Stimulated activated CD4-positive, alpha-beta T cell treated with anti-CD3 and anti-CD28 coated beads, Interleukin-1b, Interleukin-23, amount 100 ng/mL, for 1 hour (primary cell): ENCODE measurements at places on chromosomes 2 and 18.

- DNase-seq, result no peak
Observed at GRCh38 chr2:3126911-3127621, 250.6 kb downstream of the EIPR1 start.

DNA sequence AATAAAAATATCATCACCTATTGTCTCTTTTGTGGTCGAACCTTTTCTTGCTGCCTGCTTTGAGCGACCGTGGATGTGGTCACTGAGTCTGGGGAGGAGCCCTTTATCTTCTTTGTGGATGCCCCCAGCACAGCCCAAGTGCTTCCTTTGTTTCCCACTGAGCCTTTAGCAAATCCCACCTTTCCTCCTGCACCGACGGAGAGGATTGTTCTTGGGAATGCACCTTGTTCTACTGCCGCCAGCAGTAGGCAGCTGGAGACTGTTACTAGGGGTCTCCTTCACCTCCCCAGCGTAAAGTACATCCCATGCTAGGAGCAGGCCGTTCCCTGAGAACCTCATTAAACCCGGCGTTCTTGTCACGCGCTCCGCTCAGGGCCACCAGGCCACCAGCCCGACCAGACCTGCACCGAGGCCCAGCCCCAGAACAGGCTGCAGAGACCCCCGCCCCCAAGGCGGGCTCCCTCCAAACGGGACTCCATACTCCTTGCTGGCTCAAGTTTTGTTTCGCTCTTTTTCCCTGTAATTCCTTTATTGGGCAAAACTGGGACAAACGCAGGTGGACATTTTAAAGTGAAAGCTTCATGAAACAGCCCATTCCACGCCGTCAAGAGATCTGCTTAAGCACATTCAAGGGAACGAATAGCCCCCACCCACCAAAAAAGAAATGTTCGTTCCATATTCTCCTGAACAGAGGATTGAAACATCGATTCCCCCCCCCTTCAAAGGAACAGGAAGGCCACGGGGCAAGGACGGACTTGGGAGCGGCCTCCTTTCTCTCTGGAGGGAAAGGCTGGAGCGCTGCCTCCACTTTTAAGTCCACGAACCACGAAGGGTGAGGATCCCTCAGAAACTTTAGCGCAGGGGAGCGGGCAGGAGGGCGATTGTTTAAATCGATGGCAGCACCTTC is 1.1 kb upstream of the MAT2A start:
- no peak for DNase-seq

- DNase-seq, result no peak
Observed at GRCh38 chr2:17791121-17791816, 25.0 kb upstream of the MSGN1 start.

GRCh38 chr18:76054156-76054555 is 440.9 kb downstream of the ZNF516 start:
- no peak for DNase-seq

DNA sequence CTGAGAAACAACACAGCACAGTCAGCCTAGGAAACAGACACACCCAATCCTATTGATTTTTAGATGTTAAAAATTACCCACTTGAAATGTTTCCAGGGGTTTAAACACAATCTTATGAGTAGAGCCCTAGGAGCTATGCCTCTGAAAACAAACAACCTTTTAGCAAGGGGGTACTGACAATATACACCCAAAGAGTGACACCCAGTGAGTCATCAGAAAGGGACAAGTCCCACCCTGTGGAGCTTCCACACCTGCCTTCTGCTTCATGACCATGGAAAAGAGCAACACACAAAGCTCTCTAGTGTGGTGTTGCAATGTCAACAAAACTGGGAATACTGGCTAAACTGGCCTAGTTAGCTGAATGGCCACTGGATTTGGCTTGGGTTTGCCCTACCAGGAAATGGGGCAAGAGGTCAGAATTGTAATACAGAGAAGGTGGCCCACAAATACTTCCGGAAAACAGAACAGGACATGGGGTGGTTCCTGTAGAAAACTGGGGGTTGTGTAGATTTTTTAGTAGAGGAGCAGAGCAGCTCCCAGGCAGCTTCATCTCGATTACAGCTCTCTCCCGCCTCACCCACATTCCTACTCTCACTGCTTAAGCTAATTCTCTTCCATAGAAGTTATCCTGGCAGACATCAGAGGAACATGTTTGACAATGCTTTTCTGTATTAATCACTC is 98.2 kb downstream of the GAREM1 start:
- no peak for DNase-seq

DNA sequence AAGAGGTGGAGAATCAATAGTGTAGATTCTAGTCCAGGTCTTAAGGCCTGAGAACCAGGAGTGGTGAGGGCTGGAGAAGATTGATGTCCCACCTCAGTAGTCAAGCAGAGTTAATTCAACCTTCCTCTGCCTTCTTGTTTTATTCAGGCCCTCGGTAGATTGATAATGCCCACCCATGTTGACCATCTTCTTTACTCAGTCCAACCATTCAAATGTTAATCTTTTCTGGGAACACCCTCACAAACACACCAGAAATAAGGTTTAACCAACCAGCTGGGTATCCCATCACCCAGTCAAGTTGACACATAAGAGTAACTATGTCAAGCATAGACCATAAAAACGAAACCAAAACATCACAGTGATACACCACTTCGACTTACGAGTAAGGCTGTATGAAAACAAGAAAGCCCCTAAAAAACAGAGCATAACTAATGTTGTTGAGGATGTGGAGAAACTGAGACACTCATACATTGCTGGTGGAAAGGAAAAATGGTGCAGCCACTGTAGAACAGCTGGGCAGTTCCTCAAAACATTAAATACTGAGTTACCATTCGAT is 57.5 kb downstream of the SLC35F5 start:
- DNase-seq, result no peak

GRCh38 chr2:206836722-206837121 is 71.3 kb downstream of the FASTKD2 start:
- DNase-seq, result no peak

DNA sequence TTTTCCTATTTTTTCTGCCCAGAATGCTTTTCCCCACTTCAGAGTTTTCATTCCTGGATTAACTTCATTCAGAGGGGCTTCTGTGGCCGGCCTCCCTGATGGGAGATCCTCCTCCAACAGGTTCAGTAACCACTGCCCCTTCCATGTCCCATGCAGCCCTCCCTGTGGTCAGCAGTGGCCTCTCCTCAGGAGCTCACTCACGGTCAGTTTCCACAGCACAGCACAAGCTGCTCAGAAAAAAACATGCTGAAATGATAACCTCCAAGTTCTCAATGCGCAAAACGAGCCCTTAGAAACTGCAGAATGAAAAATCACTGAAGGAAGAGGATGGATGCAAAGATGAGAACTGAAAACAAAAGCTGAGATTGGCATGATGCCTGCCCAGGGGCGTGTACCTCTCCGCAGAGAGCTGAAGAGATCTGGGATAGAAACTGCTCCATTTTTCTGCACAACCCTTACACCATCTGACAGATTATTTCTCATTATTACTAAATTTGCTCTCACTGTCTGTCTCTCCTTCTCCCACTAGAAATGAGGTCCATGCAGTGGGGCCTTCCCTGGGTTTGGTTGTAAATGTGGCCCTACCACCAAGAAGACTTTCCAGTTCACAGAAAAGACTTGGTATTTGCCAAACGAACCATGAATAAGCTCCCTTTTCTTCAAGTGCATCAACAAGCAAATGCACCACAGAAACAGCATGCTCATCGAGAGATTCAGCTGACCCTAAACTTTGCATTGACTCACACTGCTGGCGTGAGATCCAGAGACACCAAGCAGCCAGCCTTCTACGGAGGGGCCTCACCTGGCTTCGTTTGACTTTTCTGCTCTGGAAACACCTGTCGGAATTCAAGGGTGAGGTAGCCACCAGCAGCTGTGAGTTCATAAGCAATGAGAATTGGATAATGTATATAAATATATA is 51.5 kb downstream of the TMEM18 start:
- DNase-seq, result no peak

DNA sequence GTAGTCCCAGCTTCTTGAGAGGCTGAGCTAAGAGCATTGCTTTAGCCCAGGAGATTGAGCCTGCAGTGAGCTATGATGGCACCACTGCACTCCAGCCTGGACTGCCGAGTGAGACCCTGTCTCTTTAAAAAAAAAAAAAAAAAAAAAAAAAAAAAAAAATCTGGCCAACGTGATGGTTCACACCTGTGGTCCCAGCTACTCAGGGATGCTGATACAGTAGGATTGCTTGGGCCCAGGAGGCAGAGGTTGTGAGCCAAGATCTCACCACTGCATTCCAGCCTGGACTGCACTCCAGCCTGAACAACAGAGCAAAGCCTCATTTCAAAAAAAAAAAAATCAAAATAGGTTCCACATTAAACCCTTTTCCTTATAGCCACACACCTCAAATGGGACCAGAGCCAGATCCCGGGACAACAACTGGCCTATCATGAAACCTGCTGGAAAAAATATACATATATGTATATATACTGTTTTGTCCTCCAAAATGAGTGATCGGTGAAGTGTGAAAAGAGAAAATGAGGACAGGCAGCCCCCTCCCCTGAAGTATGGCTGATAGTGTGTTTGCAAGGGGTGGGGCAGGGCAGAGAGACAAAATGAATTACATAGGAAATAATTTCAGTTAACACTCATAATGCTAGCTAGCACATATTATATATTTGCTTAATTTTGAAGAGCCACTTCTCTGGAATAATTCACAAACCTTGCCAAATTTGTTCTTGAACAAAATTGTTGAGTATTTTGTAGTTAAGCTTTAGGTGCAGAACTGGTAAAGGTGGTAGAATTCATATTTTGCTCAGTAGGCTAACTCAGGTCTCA is 22.9 kb downstream of the MAPRE2 start:
- DNase-seq, result no peak

- DNase-seq, result no peak
Observed at GRCh38 chr2:203741566-203741965, 35.1 kb downstream of the CD28 start.

- no peak for DNase-seq
Observed at GRCh38 chr2:1585635-1586034, 158.7 kb downstream of the PXDN start.

DNA sequence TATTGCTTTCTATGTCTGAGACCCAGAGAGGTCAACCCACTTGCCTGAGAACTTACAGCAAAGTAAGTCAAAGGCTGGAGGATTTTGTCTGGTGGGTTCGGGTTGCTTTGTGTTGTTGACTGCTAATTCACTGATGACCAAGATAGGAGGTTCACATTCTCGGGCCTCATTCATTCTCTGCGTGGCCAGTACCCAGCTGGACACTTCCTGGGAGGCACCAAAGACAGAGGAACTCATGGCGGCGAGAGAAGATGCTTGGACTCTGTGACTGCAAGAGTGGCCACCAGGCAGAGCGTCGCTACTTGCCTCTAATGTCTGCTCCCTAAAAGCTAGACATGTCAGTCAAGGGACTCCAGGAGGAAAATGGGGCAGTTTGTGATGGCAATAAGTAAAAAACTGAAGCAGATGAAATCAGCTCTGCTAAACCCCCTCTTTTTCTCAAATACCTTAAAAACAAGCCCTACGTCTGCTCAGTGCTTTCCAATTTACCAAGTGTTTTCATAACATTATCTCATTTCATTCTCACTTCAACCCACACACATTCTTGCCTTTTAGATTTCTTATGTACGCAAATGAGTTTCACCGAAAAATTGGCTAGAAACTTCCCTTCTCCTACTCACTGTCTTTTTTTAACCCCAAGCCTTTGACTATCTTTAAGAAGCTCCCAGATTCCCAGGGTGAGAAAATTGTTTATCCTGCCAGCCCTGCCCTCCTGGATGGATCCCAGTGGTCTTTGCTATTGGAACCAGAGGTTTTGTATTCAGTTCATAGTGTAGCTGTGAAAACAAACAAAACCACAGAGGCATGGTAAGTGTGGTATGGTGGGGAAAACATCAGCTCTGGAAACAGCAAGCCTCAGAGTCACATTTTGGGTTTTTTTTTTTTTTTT is 4.9 kb upstream of the LBH start:
- no peak for DNase-seq

DNA sequence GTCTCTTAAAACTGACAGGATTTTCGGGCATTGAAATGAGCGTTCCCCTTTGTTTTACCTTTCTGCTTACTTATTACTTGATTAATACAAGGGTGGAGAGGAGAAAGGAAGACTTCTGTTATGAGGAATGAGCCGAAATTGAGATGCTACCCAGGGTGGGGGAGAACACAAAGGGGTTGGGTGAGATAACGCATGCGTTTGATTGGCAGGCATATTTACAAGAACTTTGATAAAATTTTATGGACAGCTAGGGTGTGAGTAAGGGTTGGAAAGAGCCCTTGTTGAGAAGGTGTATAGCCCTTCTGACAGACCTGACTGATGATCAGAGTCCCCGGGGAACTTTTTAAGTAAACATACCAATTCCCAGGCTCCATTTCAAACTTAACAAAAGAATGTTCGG is 1.8 kb downstream of the RNF138 start:
- no peak for DNase-seq

DNA sequence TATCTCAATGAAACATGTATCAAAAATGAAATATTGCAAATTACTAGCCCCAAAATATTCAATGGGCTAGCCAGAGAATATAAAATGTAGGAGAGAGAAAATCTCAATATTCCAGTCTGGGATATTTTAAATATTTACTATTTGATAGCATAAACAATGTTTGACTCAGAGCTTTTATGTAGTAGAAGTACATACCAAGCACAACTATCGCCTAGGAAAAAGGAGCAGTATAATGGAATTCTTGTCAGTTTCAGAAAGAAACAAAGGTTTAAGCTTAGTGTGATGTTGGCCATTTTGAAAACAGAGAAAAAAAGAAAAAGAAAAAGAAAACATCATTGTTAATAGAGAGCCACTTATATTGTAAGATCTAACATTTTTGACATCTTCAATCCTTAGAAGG is 1961.9 kb upstream of the CELF4 start:
- no peak for DNase-seq

GRCh38 chr2:152620985-152621384 is 96.3 kb downstream of the PRPF40A start:
- no peak for DNase-seq

- DNase-seq, result no peak
Observed at GRCh38 chr18:28127763-28128658, 48.9 kb downstream of the CDH2 start.

GRCh38 chr18:40152859-40153258 is 1802.2 kb upstream of the PIK3C3 start:
- no peak for DNase-seq

GRCh38 chr2:217515615-217516309 is 487.0 kb downstream of the TNS1 start:
- no peak for DNase-seq

- DNase-seq, result no peak
Observed at GRCh38 chr18:66872277-66872676, 268.4 kb upstream of the CDH19 start.

DNA sequence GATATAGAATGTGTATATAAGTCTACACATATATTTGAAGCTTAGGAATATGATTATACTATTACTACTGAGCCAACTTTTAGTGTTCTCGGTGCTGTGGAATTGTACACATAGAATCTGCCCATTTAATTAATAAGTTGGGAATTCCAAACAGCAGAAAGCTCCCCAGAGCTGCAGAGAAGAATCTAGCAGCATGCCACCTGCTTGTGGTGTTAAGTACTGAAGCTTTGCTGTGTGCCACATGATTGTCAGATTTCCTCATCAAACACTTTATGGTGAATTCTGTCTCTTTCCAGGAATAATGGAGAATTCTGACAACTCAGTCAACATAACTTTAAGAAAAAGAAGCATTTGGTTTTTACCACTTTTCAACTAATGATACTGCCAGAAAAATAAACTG is 117.8 kb downstream of the WDSUB1 start:
- DNase-seq, result no peak
